ENCODE measurements at places on chromosomes 3 and 15. TPM values are rescaled to one million over a fixed set of nuclear protein-coding genes. Genes with fewer than 3 reads are reported as not detected.

DNA sequence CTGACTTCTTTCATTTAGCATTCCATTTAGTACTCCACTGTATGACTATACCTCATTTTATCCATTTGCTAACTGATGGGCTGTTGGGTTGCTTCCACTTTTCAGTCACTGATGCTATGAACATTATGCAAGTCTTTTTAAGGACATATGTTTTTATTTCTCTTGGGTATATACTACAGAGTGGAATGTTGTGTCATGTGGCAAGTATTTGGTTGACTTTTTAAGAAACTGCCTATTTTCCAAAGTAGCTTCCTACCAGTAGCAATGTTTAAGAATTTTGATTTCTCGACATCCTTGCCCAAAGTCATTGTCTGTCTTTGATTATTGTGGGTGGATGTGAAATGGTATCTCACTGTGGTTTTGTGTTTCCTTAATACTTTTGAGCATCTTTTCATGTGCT, 110.1 kb upstream of the TPM1 start:
- H3K27ac ChIP-seq, result no peak overlapping the region
- no peak for DNase-seq
- H3K4me3 ChIP-seq, result no peak overlapping the region
- no peaks in the 10 kb centered on the region for H3K27me3 ChIP-seq

GRCh38 chr15:99454107-99454809, 111.5 kb upstream of the MEF2A start:
- H3K4me1 ChIP-seq, result peaks cover 56% of the 10 kb centered on the region
- H3K27me3 ChIP-seq, result no peaks in the 10 kb centered on the region
- peak overlapping the region; percentile 86 for H3K27ac ChIP-seq

DNA sequence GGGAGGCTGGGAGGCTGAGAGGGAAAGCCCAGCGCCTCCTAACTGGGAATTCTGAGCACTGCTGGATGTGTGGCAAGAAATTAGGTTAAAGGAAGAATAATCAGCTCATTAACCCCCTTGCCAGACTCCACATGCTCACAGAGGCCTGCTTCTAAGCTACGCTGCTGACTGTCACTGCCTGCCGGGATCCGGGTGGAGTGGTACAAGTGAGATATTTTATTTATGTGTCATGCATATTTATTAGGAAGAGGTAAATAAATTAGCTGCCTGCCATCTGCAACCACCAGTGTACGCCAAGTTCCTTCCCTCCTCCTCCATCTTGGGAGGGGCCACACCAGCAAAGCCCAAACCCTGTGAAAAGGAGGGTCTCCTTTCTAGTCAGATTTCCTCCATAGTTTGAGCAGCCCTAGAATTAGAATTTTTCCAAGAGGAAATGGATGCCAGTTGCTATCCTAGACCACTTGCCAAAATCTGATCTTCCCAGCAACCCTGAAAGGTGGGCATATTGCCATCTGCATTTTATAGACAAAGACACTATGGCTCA, 43.5 kb upstream of the GRIP2 start:
- no peaks in the 10 kb centered on the region for H3K4me1 ChIP-seq
- H3K36me3 ChIP-seq, result no peaks in the 10 kb centered on the region

GRCh38 chr3:58335652-58335947, 2.9 kb downstream of the PXK start:
- H3K4me3 ChIP-seq, result peak overlapping the region; percentile 90
- DNase-seq, result no peak
- H3K36me3 ChIP-seq, result no peaks in the 10 kb centered on the region
- no peaks in the 10 kb centered on the region for H3K27me3 ChIP-seq
- H3K27ac ChIP-seq, result peak overlapping the region; percentile 84
- peaks cover 71% of the 10 kb centered on the region for H3K4me1 ChIP-seq

DNA sequence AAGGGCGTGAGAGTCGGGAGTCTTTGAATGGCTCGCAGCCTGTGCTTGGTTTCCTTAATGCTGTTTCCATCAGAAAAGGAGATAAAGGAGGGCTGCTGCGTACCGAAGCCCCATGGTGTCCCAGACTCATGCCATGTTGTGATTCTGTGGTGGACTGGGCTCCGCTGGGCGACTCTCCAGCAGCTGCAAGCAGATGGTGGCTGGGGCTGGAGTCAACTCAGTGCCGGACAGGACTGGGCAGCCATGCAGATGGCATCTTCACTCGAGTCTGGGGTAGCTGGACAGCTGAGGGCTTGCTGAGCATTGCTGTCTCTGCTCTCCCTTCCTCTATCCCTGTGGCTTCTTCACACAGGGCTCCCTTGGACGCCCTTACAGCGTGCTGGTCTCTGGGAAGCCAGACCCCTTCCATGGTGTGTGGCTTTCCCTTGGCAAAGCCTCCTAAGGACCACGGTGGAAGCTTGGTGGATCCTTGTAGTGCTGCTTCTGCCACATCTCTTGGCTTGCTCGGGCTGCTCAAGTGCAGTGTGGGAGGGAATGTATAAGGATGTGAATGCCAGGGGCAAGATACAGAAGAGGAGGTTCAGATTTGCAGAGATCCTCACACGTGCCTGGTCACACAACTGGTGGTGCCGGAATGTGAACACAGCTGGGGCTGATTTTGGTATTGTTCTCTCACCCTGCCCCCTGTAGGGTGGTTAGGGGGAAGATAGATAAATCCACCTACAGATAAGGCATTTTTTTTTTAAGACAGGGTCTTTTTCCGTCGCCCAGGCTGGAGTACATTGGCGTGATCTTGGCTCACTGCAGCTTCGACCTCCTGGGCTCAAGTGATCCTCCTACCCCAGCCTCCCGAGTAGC, 9.0 kb downstream of the NIPA1 start:
- no peak overlapping the region for H3K27ac ChIP-seq
- no peaks in the 10 kb centered on the region for H3K27me3 ChIP-seq

DNA sequence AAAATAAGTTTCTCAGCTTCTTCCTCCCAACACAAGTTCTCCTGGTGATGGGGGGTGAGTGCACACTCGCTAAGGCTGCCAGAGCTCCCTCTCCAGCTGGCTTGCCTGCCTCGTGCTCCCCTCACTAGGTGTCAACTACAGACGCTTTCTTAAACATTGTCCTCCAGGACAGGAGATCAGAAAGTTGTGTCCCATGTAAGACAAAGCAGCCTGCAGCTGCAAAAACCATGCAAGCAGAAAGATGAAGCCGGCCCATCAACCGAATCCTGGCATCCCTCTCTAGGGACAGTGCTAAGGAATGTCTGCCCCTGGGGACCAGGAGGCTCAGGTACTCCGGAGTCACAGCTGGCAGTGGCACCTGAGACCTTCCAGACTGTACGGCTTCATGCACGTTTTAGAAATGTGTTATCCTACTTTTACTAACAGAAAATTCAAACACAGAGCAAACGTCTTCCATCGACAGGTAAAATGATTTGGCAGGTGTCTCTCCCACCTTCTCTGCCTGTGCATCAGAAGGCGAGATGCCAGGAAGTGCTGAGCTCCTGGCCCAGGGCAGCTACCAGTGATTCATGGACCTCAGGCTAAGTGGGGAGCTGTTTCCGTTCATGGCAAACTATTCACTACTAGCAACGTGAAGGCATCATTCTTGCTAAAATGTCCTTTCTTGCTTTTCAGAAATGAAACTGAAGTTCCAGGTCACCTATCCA, 246.1 kb downstream of the ADAMTS17 start:
- H3K27me3 ChIP-seq, result no peaks in the 10 kb centered on the region
- H3K4me1 ChIP-seq, result no peaks in the 10 kb centered on the region
- no peaks in the 10 kb centered on the region for H3K36me3 ChIP-seq
- H3K4me3 ChIP-seq, result no peak overlapping the region
- no peak overlapping the region for H3K27ac ChIP-seq

GRCh38 chr3:87798567-87798947, 260.2 kb downstream of the CGGBP1 start:
- DNase-seq, result no peak
- H3K4me1 ChIP-seq, result no peaks in the 10 kb centered on the region
- H3K27me3 ChIP-seq, result no peaks in the 10 kb centered on the region
- no peak overlapping the region for H3K4me3 ChIP-seq
- no peaks in the 10 kb centered on the region for H3K36me3 ChIP-seq

DNA sequence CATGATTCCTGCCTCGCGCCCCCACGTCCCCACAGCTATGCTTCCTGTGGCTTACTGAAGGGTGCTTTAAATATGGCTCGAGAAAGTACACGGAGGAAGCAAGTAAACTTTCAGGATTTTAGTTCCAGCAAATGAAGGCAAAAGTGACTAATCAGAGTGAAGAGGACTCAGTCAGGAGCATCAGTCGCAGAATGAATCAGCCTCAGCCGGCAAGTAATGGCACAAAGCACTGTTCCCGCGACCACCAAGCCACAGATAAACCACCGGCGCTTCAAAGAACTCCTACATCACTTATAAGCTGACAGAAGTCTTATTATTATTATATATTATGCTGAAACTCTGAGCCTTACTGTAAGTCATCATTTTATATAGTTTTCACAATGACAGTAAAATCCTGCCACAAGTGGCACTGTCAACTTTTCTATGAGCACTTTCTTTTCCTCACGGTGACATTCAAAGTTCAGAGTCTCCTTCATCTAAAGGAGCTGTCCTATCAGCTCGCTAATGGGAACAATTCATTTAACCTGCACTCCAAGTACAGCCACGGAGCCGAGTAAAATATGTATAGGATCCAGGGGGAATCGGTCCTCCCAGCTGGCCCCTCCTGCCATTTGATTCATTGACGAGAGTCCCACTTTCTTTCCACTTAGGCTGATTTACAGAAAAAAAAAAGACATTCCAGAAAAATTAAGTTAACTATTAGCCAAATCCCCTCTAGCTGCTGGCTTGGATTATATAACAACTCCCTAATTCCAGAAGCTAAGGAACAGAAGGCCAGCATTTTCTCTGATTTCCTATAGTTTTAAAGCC, 217.0 kb upstream of the ICE2 start:
- no peak overlapping the region for H3K4me3 ChIP-seq
- no peaks in the 10 kb centered on the region for H3K27me3 ChIP-seq
- H3K27ac ChIP-seq, result no peak overlapping the region
- H3K36me3 ChIP-seq, result no peaks in the 10 kb centered on the region
- DNase-seq, result no peak

GRCh38 chr3:105345156-105345555, 21.6 kb upstream of the ALCAM start:
- no peak for DNase-seq
- no peak overlapping the region for H3K27ac ChIP-seq
- H3K4me3 ChIP-seq, result no peak overlapping the region
- H3K4me1 ChIP-seq, result no peaks in the 10 kb centered on the region

DNA sequence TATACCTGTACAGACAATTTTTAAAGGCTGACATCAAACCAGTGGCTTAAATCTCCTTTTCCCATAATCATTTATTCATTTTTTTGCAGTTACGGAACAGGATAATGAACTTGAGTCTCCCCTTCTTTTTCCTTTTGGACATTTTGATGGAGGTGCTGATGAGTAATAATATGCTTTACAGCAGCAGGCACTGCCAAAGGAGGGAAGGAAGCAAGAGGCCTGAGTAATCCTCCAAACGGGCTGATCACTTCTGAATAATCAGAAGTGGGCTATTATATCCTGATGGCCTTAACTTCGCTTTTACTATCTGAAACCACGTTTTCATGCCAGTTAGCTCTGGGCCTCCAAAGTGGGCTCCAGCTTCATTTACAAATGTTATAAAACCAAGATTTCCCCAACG, 527.2 kb downstream of the FOXP1 start:
- peak overlapping the region; percentile 60 for H3K27ac ChIP-seq
- no peaks in the 10 kb centered on the region for H3K27me3 ChIP-seq
- H3K4me1 ChIP-seq, result peaks cover 95% of the 10 kb centered on the region
- DNase-seq, result no peak
- no peaks in the 10 kb centered on the region for H3K36me3 ChIP-seq
- H3K4me3 ChIP-seq, result no peak overlapping the region

DNA sequence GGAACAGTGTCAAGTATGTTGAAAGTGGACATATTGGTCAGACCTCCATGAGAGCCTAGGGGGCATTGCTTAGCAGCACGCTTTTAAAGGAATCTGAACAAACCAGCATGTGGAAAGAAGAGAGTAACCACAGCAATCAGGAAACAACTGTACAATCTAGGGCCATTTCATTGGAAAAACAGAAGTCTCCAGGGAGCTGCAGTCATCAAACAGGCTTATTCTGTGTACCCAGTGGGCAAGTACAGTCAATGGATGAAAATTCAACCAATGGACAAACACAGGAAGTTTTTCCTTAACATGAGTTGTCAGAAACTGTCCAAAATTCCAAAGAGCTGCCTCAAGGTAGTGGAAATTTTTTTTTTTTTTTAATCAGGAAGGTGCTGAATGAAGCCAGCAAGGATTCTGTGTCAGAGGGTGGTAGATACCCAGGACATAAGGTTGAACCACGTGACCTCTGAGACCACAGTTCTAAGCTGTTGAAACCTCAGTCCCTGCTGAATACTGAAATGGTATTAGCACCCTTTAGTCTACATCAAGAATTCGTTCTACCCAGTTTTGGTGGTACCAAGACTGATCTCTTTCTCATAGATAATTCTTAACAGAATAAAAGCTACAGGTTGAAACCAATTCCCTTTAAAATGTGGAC, 4.4 kb upstream of the DLG1 start:
- H3K27ac ChIP-seq, result no peak overlapping the region
- DNase-seq, result no peak
- H3K36me3 ChIP-seq, result no peaks in the 10 kb centered on the region
- H3K4me3 ChIP-seq, result no peak overlapping the region
- peaks cover 20% of the 10 kb centered on the region for H3K4me1 ChIP-seq

- no peaks in the 10 kb centered on the region for H3K36me3 ChIP-seq
- no peaks in the 10 kb centered on the region for H3K27me3 ChIP-seq
- no peak overlapping the region for H3K27ac ChIP-seq
Measured at GRCh38 chr3:124627501-124627908, 102.7 kb upstream of the UMPS start.

DNA sequence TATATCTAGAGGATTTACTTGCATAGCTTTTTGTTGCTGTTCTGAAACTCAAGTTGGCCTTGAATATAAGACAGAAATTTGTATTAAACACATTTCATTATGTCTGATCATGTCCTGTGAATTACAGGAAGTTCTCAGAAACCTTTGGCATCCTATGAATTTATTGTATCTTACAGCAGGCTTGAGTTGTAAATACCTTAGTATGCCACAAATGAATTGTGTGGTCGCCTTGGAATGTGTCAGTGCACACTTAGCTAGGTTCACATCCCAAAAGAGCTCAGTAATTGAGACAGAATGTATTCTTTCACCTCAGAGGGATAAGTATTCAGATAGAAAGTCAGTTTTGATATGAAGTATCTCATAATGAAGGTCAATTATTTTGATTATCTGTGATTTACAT, 83.4 kb downstream of the NEK11 start:
- no peaks in the 10 kb centered on the region for H3K4me1 ChIP-seq
- H3K4me3 ChIP-seq, result no peak overlapping the region
- no peak overlapping the region for H3K27ac ChIP-seq
- no peaks in the 10 kb centered on the region for H3K36me3 ChIP-seq

DNA sequence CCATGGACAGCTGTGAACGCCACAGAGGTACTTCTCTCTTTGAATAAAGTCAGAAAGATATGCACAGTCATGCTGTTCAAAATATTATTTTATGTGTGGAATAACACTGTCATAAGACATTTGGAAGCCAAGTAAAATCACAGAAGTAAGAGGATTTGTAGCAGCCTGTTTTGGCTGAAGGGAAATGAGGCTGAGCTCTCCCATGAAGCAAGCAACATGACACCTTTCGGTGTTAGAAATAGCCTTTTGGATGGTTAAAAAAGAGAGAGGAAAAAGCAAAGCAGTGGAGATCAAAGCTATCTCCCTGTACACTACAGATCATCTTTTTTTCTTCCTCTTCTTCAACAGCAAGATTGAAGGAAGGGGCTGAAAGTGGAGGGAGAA, 755.3 kb downstream of the ROBO1 start:
- peaks cover 34% of the 10 kb centered on the region for H3K4me1 ChIP-seq
- no peak overlapping the region for H3K27ac ChIP-seq
- no peaks in the 10 kb centered on the region for H3K27me3 ChIP-seq
- no peak for DNase-seq
- H3K4me3 ChIP-seq, result no peak overlapping the region

QTRT2 gene
- total RNA-seq, result 7.6 TPM

RFT1 gene
- total RNA-seq, result 13.8 TPM

SUSD5 gene
- total RNA-seq, result 0.98 TPM

CCR3 gene
- total RNA-seq, result not detected

KNL1 gene
- total RNA-seq, result 3.4 TPM

Measured in vagina (tissue), 2 donors.